NCI-H1092 treated with DMSO at 0.1 percent for 48 hours (cell line): ENCODE measurements at places on chromosomes 3 and 15.

DNA sequence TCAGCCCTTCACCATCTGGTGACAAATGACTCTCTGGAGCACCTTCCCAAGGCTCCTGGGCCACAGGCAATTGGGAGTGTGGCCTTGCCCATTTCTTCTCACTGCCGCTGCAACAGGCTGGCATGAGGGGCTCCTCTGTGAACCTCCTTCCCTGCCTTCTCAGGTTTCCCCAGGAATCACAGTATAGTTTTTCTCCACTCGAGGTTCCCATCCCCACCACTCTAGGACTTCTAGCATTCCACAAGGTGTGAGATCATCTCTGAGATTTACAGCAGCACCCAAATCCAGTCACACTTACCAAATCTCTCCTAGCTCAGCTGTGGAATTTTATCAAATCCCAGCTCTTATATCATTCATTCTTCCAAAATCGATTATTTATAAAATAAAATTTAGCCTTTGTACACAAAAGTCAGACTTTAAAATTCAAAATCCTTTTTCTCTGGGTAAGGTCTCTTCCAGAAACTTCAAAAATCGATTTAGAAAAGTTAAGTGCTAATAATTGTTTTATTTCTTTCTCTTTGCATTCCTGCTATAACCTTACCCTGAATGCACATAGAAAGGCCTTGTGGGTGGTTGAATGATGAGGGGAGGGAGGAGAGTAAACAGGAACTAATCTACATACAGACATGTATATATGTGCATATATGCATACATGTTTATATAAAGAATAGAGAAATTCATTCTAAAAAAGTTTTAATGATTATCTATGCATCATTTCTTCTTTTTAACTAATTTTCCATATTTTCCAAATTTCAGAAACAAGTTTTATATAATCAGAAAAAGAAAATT, 18.9 kb upstream of the ATP13A4 start:
- DNase-seq = no peak

DNA sequence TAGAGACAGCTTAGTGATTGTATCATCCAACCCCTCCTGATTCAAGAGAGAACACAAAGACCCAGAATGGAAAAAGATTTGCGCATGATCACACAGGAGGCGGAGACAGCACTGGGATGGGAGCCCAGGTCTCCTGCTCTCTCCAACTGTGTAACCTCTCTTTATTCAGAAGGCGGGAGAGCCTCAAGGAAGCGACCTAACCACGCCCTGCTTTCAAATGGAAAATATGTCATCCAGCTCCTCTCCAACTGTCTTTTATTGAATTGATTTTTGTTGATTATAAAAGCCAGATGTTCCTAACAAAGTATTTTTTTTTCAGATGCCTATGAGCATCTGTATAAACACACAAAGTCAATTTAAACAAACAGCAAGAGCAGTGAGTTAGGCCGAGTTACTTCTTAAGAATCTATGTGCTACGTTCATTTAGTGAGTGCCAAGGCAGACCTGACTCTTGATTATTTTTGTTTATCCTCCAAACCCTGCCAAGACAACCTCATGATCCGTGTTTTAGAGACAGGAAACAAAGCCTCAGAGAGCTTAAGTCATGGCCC, 74.5 kb downstream of the BFSP2 start:
- DNase-seq = peak; percentile 12

DNA sequence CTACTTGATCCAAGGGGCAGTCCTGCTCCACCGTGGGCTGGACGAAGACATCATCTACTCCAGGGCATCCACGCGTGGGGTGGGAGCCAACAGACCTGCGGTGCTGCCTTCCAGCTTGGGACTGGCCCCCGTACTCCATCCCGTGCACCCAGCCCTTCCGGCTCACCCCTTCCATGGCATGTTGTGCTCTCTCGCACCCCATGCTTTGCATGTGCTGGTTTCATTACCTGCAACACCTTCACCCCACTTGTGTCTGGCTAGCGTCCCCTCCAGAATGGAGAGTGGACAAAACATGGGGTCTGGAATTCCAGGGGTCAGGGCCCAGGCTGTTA, 30.2 kb downstream of the SEMA7A start:
- no peak for DNase-seq

DNA sequence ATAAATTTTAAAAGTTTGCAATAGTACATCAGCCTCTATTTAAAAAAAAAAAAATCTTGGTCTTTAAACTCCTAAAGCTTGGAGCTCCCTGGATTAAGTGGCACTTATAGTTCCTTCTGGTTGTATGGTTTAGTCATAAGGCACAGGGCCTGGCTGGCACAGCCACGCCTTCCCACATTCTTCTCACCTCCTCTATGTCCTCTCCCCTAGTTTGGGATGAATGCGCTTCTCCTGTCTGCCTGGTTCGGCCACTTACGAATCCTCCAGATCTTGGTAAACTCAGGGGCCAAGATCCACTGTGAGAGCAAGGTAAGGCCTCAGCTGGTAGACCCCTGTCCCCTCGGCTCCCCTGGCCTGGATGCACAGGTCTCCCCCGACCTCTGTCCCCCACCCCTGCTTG, 10.0 kb downstream of the ANKDD1A start:
- DNase-seq = no peak

GRCh38 chr15:73924171-73924921, 1.9 kb upstream of the LOXL1 start:
- DNase-seq = peak; percentile 69

DNA sequence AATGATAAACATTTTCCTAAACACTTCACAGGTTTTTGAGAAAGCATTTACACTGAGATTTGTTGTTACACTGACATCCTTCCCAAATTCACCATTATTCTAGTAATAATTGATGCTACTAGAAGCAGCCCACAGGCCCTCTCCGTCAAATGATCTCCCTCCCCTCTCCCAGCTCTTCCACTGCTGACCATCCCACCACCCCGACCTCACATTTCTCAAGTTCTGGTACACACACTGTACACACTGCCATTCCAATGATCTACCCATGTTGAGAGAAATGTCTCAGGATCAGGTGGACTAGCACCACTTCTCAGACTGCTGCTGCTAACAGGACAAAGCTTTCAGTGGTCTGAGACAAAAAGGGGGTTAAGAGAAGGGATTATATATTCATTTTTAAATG, 3.5 kb downstream of the TBC1D5 start:
- DNase-seq = no peak

DNA sequence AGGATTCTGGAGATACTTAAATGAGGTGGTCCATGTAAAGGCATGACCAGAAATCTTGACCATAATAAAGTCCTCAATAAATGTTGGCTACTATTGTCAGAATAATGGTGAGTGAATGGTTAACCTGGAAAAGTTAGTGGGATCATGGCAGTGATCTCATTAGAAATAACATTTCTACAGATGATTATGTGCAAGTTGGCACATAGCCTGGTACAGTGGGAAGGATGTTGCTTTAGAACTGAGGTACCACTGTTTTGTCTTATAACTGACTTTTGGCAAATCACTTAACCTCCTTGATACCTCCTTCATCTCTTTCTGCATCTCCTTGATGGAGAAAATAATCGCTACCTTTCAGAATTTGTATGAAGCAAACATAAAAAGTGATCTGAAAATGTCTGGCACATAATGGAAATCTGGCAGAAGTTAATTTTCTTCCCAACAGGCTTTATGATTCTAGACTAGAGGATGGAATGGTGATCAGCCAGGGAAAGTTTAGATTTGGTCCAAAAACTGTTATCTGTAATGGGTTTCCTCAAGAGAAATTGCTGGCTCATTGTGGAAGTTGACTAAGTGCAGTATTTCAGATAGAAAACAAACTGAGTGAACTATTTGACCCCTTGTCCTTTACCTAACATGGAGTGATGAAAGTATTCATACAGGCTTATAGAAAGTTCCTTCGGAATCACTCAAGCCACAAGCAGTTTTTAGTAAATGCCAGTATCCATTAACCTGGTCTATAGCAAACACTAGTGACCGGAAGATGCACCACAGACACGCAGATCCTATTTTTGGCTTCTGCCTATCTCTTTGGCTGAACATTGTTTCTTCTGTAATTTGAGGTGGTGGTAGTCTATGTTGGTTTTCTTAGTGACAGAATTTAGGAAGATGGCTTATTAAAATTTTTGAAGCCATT, 449.6 kb upstream of the TGFBR2 start:
- DNase-seq = no peak

- DNase-seq = no peak
Observed at GRCh38 chr3:14647976-14648955, 3.3 kb upstream of the CCDC174 start.

GRCh38 chr15:50238255-50238654, 27.3 kb downstream of the HDC start:
- DNase-seq = no peak

- no peak for DNase-seq
Observed at GRCh38 chr15:92634671-92635201, 20.8 kb downstream of the FAM174B start.

DNA sequence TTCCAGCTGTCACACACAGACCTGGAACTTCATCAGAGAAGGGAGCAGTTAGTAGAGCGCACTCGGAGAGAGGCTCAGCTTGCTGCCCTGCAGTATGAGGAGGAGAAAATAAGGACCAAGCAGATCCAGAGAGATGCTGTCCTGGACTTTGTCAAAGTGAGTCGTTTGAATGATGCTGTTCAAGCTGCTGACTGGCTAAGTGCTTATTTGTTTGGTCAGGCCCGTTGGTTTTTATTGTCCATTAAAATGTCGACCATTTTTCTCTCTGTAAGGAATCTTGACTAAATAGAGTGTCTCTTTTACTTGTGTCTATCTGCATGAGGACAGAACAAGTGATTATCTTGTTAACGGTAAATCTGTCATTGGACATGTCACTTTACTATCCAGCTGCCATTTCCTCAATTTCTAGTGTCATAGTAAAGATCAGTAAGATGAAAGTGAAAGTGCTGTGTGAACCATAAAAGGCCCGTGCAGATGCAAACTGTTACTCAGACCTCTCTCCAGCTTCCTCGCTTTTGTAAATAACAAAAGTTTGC, 56.9 kb downstream of the LRCH3 start:
- DNase-seq = no peak

DNA sequence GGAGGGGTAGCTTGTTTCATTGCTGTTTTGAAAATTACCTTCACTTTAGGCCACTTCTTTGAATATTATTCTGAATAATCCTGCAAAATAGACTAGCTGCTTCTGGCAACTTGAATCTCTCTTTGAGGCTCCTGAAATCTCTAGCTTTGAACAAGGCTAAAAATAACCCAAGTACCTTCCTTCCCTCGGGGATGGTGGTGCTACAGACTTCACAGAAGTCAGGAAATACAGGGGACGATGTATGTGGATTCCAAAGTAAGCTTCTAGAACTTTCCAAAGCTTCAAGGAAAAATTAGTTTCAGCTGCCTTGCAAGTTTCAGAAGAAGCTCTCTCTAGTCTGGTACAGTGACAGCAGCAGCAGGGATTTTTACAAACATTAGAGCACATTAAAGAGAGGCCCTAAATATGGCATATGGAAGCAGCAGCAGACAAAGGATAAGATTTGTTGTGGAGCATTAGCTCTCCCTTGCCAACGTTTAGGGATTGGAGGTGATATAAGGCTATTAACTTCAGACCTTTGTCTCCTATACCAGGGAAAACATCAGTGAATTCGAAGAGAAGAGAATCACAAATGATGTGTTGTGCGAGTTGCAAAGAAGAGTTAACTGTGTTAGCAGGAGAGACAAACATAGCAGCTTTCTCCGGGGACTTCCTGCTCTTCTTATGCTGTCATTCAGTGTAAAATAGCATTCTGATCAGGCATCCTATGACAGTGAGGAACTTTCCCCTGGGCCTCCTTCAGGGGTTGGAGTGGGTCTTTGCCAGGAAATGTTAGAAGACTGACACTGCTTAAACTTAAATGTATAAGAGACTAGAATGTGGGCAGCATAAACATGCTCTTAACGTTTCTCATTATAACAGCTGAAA, 783.0 kb upstream of the ARPP21 start:
- DNase-seq = no peak

DNA sequence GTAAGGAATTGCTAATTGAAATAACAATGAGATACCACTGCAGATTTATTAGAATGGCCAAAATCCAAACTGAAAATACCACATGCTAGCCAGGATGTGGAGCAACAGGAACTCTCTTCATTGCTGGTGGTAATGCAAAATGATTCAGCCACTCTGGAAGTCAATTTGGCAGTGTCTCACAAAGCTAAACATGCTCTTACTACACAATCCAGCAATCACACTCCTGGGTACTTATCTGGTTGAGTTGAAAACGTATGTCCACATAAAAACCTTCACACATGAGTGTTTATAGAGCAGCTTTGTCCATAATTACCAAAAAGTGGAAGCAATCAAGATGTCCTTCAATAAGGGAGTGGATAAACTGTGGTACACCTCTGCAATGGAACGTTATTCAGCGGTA, 113.3 kb downstream of the SMAD6 start:
- no peak for DNase-seq

- DNase-seq = no peak
Observed at GRCh38 chr3:142614059-142614626, 17.9 kb downstream of the PLS1 start.

- DNase-seq = no peak
Observed at GRCh38 chr3:127668906-127669305, 3.8 kb upstream of the ABTB1 start.

GRCh38 chr15:50886611-50887345, 21.7 kb upstream of the AP4E1 start:
- no peak for DNase-seq

GRCh38 chr15:38035701-38036100, 101.3 kb downstream of the TMCO5A start:
- DNase-seq = no peak
